ENCODE measurements at places on chromosomes 1 and 21.

- no peak for DNase-seq
Observed at GRCh38 chr1:203754455-203754864, 10.5 kb upstream of the LAX1 start.

- no peak for DNase-seq
Observed at GRCh38 chr1:226076378-226076777, 13.9 kb downstream of the H3-3A start.

DNA sequence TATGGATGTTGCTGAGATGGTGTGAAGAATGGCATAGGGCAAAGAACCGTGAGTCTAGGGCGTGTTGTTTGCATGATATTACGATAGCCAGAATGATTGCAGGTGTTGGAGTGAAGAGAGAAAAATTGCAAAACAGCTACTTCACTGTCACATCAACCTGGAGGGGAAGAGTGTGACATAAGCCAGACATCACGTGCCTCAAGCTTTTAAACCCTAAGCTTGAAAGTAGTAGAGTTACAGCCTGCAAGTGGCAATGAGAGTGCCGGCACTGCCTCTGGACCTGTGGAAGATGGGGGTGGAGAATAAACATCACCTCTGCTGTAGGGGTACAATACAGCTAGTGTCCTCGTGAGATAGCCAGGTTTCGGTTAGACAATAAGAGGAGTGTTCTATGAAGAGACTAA is 11.1 kb downstream of the EEIG2 start:
- DNase-seq: no peak

DNA sequence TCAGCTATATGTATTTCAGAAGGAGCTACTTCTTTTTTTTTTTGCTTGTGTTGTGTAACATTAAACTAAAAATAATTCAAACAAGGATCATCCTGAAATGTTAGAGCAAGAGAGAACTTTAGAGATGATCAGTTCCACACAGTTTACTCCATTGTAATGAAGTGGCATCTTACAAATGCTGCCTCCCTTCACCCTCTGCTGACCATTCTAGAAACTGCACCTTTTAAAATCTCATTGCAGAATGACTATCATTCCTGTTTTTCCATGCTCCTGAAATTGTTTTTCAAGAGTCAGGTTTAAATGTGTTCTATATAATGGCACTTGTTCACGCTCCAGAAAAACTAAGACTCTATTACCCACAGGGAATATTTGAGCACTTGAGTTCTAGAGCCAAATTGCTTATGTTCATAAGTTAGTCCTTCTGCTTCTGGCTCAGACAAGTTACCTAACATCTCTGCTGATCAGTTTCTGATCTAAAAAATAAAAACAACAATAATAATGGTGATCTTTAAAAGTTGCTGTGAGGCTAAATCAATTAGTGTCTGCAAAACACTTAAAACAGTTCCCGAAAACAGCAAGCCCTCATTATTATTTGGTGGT is 21.5 kb upstream of the SLC44A5 start:
- no peak for DNase-seq

DNA sequence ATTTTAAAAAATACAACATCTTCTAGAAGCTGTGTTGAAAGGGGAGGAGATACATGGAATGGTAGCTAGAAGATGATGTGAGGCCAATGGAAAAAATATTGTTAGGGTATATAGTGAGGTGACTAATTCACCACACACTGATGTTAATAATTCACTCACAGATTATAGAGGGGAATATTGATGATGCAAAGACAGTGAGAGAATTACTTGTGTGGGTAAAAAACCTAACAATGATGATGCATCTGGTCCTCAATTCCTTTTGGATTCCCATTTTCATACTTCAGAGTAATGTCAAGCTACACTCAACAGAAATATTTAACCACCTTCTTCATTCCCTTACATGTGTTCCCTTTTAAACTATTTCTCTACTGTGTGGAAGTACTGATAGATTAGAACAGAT is 169.5 kb upstream of the DPYD start:
- no peak for DNase-seq

DNA sequence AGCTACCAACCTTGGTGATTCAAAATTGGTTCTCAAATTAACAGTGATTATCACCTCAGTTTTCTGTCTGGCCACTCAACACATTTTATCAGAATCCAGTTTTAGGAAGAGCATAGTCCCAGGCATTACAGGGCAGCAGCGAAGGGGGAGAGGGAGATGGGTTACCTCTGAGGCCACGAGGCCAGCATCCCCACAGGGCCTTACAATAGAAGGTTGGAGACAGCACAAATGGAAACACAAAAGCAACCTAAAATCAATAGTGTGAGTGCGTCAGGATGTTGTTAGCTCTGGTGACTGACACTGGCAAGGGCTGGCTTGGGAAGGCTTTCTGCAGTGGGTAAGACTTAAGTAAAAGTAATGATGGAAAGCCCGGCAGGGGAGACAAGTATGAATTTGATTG is 79.5 kb downstream of the JAK1 start:
- peak; percentile 64 for DNase-seq

DNA sequence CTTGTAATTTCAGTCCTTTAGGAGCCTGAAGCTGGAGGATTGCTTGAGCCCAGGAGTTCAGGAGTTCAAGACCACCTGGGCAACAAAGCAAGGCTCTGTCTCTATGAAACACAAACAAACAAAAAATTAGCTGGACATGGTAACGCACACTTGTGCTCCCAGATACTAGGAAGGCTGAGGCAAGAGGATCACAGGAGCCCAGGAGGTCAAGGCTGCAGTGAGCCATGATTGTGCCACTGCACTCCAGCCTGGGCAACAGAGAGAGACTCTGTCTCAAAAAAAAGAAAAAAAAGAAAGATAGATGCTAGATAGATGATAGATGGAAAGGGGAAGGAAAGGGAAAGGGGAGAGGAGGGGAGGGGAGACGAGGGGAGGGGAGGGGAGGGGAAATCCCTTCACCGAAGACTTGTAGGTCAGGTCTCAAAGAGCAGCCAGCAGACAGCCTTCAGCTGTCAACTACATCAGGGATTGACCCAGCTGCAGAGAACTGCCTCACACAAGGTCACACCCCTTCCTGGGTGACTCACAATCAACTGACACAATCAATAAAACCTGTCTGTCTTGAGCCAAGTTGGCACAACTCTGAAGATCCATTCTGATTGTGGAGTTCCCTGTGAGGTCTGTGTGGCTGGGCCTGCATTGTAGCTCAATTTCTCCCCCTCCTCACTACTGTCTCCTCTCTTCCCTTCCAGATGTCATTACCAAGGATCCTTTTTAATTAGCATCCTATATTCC is 200.6 kb downstream of the RGS7 start:
- DNase-seq: no peak

Data from endodermal cell (in vitro differentiated cells).